ENCODE measurements at places on chromosomes 6 and 20. TPM values are rescaled to one million over a fixed set of nuclear protein-coding genes. Genes with fewer than 3 reads are reported as not detected.

ASIP gene
- not detected for total RNA-seq

BHLHE23 gene
- total RNA-seq, result not detected

LRFN2 gene
- total RNA-seq, result not detected

WFDC5 gene
- 1.4 TPM for total RNA-seq

NTSR1 gene
- total RNA-seq, result not detected

CAGE1 gene
- 0.31 TPM for total RNA-seq

GRCh38 chr6:166258854-166259276 lies 49.3 kb downstream of the PRR18 start:
- peak; percentile 57 for DNase-seq

DNA sequence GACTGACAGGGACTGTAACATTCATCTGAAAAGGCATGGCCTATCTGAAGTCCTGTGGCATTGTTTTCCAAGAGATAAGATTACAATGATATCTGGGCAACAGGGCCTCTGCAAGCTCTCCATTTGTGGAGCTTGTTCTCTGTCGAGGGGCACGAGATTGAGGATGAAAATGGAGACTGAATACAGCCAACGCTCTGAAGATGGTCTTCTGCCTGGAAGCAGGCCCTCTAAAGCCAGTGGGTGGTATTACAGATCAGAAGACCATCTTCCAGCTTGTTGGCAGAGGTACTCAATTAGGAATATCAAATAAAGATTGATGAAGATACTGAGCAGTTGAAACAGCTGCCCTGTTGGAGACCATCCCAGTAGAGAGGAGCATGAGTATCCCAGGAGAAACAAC lies 288.2 kb downstream of the CENPW start:
- no peak for DNase-seq

DNA sequence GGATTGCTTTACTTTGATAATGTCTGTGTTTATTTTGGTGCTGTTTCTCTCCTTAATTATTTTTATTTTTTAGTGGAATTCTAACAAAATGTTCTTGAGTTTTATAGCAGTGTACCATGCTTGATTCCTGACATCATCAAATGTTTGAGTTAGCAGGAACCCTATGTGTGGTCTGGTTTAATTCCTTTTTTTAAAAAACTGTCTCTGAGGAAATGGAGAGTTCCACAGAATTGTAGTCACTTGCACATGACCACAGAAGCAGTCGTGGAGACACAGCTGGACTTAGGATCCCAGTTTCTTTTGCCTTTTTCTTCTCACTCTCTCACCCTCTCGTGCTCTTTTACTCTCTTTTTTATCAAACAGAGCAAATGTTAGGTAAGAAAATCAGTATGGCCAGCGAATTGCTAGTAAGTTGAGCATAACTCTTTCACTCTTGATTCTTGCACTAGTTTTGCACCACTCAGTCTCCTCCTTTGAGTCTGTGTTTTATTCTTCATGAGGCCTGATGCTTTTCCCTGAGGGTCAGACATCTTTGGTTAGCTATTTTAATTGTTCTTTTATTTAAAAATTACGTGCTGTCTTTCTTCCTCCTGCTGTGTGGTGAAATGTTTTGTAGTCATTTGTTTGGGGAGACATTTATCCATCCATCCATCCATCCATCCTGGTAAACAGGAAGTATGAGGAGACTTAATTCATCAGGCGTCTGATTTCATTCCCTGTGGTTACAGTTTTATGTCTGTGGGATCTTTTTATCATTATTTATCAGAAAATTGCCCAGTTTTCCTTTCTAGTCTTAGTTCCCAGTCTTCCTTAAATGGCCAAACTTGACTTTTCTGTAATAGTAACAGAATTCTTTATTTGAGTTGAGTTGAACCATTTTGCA lies 83.0 kb downstream of the SCAF8 start:
- no peak for DNase-seq

DNA sequence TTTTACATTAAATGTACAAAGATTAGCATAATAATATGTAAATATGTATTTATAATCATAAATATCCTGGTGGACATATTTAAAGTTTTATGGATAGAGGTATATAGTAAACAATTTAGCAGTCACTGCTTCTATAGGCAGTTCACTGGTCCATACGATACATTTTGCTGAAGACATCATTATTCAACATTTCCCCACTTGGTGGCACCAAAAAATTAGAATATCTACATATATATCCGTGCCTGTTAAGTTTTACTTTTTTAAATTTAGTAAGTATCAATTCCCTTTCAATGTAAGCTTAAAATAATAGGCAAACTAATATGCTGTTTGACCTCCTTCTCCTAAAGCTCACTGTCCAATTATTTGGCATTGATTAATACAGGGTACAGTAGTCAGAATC lies 64.2 kb downstream of the LMBRD1 start:
- no peak for DNase-seq

DNA sequence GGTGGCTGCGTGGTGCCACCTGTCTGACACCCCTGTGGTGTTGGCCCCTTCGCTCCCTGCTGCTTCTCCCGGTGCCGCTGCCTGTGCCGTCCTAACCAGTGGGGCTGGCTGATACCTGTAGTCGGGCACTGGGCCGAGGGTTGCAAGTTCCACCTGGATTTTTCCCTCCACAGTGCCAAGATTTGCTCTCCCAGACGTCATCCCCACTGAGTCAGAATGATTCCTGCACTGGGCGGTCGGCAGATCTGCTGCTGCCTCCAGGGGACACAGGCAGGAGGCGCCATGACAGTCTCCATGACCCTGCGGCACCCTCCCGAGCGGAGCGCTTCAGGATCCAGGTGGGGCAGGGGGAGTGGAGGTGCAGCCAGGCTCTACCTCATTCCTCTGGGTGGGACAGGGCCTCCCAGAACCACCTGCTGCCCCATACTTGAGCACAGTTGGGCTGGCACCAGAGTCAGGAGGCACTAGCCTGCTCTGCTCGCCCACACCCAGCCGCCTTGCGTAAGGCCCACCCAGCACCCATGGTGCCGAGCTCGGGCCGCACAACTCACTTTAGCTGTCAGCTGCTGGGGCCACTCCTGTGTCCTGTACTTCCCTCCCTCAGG lies 60.2 kb downstream of the TCP11 start:
- no peak for DNase-seq

DNA sequence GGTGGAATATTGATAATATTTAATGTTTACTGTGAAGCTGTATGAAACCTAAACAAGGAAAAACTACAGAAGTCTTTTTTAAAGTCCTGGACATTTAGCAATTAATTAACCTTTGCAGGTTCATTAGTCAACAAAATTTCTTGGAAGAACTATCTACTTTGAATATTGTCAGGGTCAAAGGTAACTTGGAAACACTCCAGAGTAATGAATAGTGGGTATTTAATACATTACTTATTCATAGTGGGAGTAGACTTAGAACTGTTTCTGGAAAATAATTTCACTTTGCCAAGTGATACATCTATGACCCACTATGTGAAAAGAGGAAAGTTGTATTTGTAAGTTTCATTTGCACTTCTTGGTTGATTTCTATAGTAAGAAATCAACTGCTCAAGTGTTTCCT lies 319.1 kb downstream of the TFAP2B start:
- no peak for DNase-seq

- DNase-seq, result no peak
These were observed 40.5 kb upstream of the MPC1 start for GRCh38 chr6:166423051-166423745.

GRCh38 chr6:163837691-163838431 lies 423.3 kb downstream of the QKI start:
- DNase-seq, result no peak

GRCh38 chr6:121426686-121427085 lies 8.8 kb upstream of the GJA1 start:
- no peak for DNase-seq

DNA sequence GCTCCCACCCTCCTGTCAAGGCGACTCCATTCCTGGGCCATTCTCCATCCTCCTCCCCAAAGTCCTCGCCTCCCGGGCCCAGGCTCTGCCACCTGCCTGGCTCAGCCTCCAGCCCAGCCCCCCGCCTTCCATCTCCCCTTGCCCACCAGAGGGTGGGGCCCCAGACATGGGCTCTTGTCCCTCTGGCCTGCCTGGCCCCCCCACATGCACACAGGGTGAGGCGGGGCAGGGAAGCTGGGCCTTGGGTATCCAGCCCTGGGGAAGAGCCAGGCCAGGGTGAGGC lies 95.2 kb downstream of the YTHDF1 start:
- no peak for DNase-seq

DNA sequence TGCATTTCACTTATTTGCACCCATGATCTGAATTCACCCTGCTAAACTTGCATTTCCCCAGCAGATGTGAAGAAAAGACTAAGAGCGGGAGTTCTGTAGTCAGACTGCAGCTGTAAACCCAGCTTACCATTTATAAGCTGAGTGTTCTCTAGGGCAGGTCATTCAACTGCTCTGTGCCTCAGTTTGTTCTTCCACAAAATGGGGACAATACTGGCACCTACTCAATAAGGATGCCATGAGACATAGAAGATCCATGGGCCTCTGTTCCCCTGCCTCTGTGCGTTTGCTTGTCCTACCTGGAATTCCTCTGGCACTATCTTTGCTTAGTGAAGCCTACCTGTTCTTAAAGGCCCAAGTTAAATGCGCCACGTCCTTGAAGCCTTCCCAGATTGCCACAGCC lies 12.2 kb upstream of the MDFI start:
- no peak for DNase-seq

- DNase-seq, result no peak
These were observed 214.0 kb downstream of the WDR27 start for GRCh38 chr6:169487579-169488436.

- DNase-seq, result no peak
These were observed 508.9 kb upstream of the SULF2 start for GRCh38 chr20:48294196-48294595.

DNA sequence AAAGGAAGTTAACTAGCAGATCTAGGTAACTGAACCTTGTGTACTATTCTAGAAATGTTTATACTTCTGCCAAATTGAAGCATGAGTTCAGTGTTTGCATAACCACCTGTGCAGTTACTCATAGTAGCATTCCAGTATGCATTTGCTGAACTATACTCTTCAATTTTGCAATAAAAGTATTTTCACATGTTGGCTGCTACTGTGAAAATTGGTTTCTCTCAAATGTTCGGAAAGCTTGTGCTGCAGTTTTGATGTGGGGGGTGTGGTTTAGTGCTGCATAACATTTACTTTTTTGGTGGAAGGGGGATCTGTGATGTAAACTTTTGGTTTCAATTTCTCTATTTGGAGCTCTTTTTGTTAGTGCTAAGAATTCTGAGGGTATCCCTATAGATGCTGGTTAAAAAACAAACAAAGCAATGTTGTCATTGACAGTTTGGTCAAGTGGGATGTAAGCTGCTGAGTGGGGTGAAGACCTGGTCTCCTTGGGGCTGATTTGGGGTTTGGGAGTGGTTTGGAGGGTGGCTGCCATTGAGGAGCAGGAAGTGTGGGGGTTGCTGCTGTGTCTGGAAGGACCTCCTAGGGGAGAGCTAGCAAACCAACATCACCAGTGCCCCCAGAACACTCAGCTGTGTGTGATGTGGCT lies 87.8 kb downstream of the CARMIL1 start:
- peak; percentile 36 for DNase-seq

GRCh38 chr6:137637121-137637520 lies 142.9 kb upstream of the OLIG3 start:
- no peak for DNase-seq
